ENCODE measurements at places on chromosomes 16 and 17.
A peak's percentile ranks its signal among the peaks of the same experiment; 100 is the strongest.

DNA sequence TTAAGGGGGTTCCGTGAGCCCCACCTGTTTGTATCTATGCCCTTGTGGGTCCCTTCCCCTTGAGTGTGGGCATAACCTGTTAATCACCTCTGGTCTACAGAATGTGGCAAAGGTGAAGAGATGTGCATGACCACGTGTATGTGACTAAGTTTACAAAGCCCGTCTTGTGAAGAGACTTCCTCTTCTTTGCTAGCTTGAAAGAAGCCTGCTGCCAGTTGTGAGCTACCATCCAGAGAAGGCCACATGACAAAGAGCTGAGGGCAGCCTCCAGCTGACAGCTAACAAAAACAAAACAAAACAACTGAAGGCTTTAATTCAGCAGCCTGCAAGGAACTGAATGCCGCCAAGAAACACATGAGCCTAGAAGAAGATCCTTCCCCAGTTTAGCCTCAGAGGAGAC lies 112.0 kb downstream of the AXIN2 start:
- no peak for DNase-seq

DNA sequence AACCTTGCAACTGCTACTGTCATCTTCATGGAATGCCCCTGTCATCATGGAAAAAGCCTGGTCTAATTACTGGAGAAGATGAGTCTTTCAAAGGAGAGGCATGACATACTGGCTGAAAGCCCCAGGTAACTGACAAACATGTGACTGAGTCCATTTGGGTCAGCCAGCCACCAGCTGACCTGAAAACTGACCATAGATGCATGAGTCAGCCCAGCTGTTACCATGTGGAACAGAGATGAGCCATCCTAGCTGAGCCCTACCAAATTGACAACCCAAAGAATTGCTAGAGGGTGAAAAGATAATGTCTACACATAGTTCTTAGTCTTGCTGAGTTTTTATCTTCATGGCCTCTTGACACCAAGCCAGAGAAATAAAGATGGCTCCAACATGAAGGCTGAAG lies 311.8 kb downstream of the UTP18 start:
- no peak for DNase-seq

GRCh38 chr16:56202036-56202435 lies 10.7 kb downstream of the GNAO1 start:
- no peak for DNase-seq

DNA sequence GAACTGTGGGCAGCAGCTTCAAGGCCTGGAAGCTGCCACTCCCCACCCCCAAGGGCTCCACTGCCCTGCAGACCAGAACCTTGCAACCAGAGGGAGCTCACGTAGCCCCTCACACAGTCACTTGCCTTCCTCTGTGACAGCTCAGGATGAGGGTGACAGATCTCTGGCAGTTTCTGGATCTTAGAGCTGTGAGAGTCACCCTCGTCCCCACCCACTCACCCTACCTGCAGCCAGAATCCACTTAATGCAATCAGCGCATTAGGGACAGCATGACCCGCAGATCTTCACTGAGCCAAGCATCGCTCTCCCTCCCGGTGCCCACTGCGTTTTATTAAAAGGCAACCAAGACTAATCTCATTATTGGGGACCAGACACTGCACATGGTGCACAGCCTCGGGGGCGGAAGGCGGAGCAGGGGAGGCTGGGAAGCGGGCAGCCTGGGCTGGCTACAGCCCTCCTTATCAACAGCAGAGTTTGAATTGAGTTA lies 3.5 kb downstream of the CYB561 start:
- DNase-seq = peak; percentile 63

DNA sequence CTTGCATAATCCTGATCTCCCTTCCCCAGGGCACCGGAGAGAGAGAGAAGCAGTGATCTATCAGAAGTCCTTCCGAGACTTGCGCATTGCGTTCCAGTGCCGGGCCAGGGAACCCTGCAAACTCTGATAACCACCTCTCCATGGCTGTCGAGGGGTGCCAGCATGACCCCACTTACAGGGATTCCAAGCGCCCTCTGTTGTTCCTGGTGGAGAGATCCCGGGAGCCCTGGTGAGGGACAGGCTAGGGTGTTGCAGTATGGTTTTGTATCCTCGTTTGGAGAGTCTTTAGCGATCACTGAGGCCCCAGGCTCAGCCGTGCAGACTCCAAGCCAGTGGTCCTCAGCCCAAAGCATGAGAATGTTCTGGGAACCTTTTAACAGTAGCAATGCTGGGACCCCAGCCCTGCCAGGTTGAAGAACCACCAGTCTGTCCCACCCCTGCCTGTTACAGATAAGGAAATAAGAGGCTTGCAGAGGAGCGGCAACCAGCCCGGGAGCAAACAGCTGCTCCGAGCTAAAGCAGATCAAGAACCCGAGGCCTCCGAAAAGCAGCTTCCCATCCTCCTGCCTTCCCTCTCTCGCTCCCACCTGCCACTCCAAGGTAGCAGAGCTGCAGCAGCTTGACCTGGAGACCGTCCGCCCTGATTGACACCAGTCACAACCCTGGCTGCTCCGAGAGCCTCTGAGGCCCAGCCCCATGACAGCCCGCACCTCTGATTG lies 150.3 kb upstream of the RPL38 start:
- no peak for DNase-seq

DNA sequence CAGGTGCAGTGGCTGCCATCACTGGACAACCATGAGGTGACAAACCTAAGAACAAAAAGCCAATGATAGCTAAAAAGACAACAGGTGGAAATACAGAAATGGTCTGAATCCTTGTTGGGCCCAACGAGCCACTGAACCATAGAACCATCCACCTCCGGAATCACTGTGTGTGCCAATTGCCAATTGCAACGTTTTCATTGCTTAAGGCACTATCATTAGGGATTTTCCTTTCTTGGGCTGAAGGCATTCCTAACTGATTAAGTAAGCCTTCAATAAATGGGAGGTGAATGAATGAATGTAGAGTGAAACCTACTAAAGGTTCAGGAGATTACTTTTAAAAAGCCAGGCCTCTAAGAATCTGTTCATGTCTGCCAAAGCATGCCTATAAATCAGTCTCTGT lies 3.6 kb downstream of the USP31 start:
- no peak for DNase-seq

DNA sequence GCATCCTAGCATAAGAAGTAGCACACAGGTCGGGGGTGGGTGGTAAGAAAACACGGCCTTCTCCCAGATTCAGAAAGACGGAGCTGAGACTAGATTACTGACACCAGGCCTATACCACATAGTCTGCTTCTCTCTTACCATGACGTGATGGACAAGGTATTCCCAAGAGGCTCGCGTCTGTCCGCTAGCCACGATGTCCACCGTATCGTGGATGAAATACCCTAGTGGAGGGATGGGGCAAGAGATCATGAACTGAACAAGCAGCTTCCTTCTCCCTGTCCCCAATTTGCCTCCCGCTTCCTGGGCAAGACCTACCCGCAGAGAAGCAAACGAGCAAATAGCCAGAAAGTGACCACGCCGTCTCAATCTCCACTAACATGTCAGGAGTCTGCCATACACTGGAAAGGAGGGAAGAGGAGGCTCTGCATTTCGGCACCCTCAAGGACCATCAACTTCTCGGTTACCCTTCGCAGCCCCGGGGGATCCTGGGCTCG lies 820 bp downstream of the TLCD1 start:
- DNase-seq = peak; percentile 87

Data from OCI-M1 (cell line).